Esophagus muscularis mucosa (tissue), 4 donors: ENCODE measurements at places on chromosomes 3 and 15. TPM values are rescaled to one million over a fixed set of nuclear protein-coding genes. Genes with fewer than 3 reads are reported as not detected.

- DNase-seq: no peak
Measured at GRCh38 chr3:149933008-149933407, 37.7 kb downstream of the PFN2 start.

GRCh38 chr15:83446904-83447709 is at the start of gene SH3GL3:
Gene SH3GL3, plus strand, starts transcription at chr15:83447341. Its CDS starts 193 bp downstream, at chr15:83447534.
- DNase-seq: peak; percentile 95

DNA sequence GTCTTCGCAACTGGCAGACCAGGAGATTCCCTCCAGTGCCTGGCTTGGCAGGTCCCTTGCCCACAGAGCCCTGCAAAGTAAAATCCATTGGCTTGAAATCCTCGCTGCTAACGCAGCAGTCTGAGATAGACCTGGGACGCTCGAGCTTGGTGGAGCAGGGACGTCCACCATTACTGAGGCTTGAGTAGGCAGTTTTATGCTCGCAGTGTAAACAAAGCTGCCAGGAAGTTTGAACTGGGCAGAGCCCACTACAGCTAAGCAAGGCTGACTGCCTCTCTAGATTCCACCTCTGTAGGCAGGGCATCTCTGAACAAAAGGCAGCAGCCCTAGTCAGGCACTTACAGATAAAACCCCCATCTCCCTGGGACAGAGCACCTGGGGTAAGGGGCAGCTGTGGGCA is 205.0 kb upstream of the MME start:
- DNase-seq: no peak

DNA sequence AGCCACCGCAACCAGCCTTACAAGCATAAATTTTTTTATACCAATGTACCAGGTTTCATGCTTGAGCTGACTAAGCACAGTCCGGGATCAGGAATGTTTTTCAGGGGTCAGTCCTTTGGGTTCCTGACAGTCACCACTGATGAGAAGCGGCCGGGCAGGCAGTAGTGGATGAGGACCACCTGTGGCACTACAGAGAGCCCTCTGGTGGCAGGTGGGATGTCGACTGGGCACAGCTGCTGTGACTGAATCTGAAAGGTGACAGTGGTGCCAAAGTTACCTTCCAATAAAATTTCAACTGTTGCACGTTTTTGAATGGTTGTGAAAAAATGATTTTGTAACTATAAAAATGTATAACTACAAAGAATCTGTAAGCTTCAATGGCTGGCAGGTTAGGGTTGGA is 34.0 kb downstream of the TPRA1 start:
- no peak for DNase-seq

- no peak for DNase-seq
Measured at GRCh38 chr3:182592747-182593146, 200.6 kb upstream of the ATP11B start.

- no peak for DNase-seq
Measured at GRCh38 chr3:183275418-183275817, 22.4 kb downstream of the B3GNT5 start.

DNA sequence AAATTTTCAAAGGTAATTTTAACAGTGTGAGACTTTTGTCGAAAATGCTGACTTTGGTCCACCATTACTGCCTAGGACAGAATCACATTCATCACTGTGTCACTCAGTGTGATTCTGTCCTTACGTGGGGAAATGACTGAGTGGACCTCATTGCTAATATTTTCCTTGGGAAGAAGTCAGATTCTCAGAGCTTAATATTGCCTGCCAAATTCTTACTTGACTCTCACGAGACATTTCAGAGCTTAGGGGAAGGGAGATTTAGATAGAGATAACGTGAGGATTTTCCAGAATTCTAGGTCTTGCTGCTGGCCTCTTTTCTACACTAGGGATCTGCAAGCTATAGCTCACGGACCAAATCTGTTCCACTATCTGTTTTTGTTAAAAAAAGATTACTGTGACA is 270.4 kb downstream of the SUCLG2 start:
- DNase-seq: no peak

- no peak for DNase-seq
Measured at GRCh38 chr15:25717457-25718168, 145.5 kb downstream of the ATP10A start.

- no peak for DNase-seq
Measured at GRCh38 chr3:107985496-107985895, 105.3 kb downstream of the CD47 start.

DNA sequence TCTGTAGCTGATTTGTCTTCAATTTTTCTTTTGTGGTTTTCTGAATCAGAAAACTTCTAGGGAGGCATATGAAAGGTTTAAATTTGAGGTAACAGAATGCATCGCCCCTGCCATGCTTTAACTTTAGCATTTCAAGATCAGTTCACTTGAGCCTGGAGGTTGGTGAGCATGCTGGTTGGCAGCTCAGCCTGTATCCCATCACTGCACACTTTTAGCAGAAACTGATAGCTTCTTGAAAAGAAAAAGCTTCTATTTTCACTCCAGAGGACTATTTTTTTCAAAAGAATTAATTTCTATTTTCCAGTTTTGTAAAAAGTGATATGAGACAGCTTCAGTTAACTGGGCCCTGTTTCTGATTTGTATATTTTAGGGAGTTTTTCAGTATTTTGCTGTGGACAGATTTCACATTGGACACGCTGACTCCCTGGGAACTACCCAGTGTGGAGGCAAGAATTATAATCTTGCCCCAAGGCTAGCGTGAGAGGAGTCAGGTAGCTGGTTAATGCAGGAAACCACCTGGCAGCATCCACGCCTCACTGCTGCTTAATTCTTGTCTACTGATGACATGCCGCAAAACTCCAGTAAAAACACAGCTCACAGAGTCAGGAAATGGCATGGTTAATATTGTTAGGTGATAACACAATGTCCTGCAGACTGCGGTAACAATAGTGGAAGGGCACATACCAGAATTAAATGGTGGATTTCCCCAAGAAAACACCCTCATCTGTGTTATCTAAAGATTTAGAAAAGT is 71.4 kb downstream of the DUT start:
- DNase-seq: no peak

DNA sequence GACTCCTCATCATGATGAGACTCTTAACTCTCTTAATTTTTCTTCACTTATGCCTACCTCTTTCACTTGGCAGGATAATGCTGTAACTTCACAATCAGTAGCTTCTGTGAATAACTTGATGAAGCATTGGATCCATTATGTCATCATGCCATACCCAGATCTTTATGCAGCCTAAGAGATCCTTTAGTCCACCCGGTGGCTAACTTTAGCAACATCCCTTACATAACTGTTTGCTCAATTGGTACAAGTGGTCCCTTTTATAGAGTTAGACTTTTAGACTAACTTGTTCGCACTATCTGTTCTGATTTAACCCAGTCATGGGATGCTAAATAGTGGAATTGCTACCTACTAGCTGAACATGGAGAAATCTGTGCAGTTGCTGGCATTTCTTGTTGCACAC is 184.5 kb downstream of the USP13 start:
- DNase-seq: no peak

GRCh38 chr15:70625438-70625837 is 137.9 kb downstream of the UACA start:
- DNase-seq: no peak

DNA sequence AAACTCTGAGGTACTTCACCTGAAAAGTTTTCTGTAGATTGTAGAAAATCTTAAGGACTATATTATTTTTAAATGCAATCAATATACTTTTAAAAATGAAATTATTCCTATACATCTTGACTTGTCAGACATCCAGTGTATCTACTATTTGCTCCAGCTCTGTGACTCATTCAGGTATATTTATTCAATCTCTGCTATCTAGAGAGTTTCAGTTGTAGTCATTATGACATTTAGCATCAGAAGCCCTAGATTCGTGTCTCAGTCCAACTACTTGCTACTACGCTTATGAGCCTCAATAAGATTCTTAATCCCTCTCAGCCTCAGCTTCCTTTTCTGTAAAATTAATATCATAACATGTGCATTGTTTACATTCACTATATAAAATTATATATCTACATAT is 22.3 kb upstream of the EIF1B start:
- DNase-seq: no peak

GRCh38 chr3:69542089-69542804 is 156.4 kb upstream of the FRMD4B start:
- DNase-seq: no peak

GRCh38 chr3:139552632-139553365 is 13.3 kb upstream of the RBP1 start:
- no peak for DNase-seq

GRCh38 chr3:65619451-65619881 is 419.3 kb downstream of the MAGI1 start:
- no peak for DNase-seq

DNA sequence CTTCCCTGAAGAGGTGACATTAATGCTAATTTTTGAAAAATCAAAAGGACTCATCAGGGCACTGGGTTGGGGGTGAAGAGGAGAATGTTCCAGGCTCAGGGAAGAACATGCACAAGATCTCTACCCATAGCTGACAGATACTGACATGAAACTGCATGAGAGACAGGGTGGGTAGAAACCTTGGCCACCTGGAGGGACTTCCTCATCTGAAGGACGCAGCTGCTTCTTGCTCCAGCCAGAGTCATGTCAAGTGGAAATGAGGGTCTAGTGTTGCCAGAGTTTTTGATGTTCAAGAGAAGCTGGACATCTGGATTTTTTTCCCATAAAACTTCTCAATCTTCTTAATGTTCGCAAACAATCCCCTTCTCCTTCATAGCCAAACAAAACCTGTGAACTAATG is 29.7 kb downstream of the AMOTL2 start:
- DNase-seq: no peak

GRCh38 chr3:165195640-165196576 is at the start of gene SLITRK3:
Gene SLITRK3, minus strand, starts transcription at chr3:165196384. Its CDS starts 5,554 bp downstream, at chr3:165190830.
- DNase-seq: no peak

- no peak for DNase-seq
Measured at GRCh38 chr3:195913382-195913781, 5.0 kb upstream of the TNK2 start.

GRCh38 chr3:141913150-141913811 is 36.8 kb downstream of the ATP1B3 start:
- DNase-seq: no peak

DNA sequence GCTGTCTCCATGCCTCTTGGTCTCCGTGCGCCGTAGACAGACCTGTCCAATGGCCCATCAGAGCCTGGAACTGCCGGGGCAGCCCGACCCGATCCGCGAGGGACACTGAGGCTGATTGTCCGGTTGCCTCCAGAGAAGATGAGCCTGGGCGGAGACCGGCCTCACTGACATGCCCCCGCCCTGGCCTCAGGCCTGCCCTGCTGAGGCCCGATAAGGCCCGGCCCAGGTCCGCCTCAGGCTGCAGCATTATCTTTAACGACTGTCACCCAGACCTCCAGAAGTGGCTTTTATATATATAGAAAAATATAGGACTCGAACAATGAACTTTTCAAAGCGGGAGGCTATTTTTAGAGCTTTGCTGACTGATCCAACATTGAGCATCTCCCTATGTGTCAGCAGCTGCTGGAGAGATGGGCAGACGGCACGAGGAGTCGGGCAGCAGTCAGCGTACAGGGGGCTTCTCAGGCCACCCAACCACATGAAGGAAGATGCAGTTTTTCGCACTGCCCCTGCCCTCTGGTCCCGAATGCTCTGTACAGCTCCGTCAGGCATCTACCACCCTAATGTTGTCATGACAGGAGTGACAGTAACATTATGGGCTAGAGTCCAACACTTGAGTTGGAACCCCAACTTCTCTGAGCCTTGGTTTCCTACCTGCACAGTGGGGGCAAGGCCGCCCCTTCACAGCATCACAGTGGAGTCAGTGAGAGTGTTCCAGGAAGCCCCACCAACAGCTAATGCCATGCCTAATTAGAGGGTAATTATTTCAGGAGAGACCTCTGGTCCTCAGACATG is 112.0 kb upstream of the RPL32 start:
- no peak for DNase-seq

- DNase-seq: no peak
Measured at GRCh38 chr3:151890721-151891141, 17.3 kb downstream of the SUCNR1 start.

Gene P2RY1
- total RNA-seq: 2.2 TPM

Gene FAM43A
- 30.0 TPM for total RNA-seq

Gene TIMP4
- total RNA-seq: 48.0 TPM

Gene MB21D2
- 11.5 TPM for total RNA-seq

Gene GP5
- 0.34 TPM for total RNA-seq

Gene FOXB1
- total RNA-seq: not detected
